Amygdala (tissue), 56 donors: ENCODE measurements at places on chromosomes 16 and 17.

GRCh38 chr17:74512624-74513091 lies 18.6 kb downstream of the CD300LB start:
- no peak for DNase-seq

- DNase-seq = no peak
These were observed 66.7 kb downstream of the FTO start for GRCh38 chr16:53770641-53771040.

- DNase-seq = no peak
These were observed 76.5 kb upstream of the TNRC6C start for GRCh38 chr17:77882040-77882439.

DNA sequence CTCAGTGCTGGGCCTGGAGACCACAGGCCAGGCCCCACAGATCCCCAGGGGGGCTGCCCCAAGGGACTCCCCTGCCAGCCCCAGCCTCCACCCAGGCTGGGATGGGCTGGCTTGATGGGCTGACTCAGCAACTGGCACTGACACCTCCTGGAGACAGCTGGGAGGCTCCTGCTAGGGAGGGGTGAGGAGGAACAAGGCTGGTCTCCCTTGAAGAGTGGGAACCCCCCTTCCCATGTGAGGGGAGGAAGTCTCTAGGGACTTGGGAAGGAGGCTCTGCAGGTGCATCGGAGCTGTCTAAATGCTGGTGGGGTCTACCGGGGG lies 10.4 kb downstream of the NHERF1 start:
- no peak for DNase-seq

DNA sequence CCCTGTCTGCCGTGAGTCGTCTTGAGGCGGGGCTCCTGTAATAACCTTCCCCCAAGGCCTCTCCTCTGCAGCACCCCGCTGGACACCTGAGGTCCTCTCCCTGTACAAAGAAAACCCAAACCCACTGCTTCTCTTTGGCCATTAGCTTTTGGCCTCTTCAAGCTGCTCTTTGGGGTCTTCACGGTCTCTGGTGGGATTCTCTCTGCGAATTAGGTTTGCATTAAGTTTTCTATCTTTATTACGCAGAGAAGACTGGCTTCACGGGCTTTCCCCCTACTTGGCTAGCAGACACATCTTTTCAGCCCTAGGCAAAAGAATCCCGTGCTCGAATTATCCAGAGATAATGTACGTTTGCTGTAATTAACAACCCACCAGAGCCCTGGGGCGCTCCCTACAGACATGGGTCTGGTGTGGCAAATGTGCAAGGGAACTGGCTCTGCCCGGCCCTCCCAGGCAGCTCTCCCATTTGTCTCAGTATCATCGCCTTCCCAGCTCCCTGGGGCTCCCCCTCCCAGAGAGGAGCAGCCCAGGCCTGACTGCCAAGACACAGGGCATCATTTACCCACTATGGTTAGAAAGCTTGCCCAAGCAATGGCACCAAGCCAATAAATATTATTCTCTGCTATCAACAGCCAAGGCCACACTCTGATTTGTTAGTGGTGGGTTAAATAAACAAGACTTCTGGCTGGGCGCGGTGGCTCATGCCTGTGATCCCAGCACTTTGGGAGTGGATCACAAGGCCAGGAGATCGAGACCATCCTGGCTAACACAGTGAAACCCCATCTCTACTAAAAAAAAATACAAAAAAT lies 24.7 kb upstream of the KLHDC4 start:
- DNase-seq = no peak

- no peak for DNase-seq
These were observed 369.2 kb downstream of the SHISA9 start for GRCh38 chr16:13270602-13271001.

DNA sequence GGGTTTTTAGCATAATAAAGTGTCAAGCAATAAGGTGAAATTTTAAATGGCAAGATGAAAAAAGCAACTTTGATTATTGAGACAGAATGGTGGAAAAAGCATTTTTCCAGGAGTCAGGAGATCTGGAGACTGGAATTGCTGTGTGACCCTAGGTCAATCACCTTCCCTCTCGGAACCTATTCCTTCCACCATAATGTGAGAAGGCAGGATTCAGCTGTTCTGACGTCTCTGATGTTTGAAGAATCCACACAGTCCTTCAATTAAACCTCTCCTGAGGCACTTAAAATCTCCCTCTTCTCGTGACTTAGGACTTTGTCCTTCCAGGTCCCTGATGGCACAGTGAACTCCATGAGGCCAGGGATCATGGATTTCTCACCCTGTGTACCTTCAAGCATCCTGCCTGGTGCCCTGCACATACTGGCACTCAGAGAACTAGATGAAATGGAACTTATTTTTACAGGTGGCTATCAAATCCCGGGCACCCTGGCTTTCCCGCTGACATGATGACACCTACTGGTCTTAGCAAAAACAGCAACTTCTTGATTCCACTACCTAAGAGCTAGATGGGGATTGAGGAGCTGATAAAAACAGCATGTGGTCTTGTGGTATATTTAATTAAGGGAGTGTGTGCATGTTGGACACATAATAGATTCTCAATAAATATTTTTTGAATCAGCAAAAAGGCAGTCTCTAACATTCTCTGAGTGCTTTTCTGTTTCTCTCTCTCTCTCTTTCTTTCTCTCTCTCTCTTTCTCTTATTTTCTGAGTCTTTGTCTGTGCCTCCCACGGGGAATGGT lies 2.3 kb upstream of the CCDC182 start:
- DNase-seq = no peak

DNA sequence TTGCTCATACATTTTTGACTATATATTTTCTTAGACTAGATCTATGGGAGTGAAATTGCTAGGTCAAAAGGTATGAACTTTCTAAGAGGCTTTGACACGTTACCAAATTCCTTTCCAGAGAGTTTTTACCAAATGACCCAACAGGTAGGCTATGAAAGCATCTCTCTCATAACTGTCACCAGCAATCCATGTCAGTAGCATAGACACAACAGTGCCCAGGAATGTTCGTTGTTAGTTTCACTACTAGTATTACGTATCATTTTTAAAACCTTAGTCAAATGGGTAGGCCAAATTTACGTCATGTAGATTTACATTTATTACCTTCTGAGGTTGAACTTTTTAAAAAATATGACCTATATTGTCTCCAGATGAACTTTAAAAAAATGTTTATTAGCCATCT lies 66.8 kb downstream of the MARCHF10 start:
- no peak for DNase-seq

- peak; percentile 13 for DNase-seq
These were observed 45.0 kb downstream of the ABR start for GRCh38 chr17:1134634-1135324.

DNA sequence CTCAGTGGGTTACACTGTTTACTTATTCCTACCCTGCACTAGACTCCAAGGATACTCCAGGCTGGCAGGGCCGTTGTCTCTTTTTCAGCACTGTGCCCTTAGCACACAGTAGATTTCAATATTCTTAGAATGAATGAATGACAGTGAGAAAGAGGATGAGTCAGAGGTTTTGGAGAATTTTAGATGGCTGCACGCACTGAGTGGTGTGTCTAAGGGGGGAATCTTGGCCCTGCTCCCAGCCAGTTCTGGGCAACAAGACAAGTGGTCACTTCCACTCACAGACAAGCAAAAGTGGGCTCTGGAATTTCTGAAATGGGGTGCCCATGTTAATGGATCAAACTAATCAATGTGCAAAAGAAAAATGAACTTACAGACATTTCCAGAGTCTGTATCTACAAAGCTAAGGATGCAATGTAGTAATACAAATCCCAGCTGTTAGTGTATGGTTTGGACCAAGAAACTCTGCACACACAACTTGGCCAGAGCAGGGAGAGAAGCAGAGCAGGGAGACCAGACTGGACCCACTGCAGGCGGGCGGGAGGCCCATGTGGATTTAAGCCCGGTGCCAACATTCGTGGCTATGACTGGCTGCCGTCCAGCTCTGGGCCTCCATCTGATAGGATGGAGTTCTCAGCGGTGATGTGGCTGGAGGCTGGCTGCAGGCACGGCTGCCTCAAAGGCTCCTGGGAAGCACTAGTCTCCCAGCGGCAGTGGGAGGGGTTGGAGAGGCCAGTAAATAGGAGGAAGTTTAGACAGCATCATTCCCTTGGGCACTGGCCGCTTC lies 95.6 kb upstream of the CDYL2 start:
- peak; percentile 16 for DNase-seq

GRCh38 chr17:65985571-65985970 lies 206.4 kb downstream of the CEP112 start:
- DNase-seq = no peak

DNA sequence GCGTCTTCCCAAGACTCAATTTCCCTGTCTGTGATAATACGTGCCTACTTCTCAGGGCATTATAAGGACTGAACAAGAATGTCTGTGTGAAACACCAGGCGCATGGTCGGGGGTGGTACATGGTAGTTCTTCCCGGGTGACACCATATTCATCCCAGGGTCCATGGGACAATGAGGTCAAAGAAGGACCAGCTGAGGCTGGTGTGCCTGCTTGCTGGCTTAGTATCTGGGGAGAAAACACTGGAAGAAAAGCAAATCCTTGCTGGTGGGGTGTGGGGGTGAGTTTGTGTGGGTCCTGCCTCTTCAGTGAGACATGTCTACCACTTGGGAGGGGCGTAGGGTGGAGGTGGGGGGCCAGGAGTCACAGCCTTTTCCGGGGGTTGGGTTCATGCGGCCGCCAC lies 174.2 kb downstream of the RAB11FIP4 start:
- no peak for DNase-seq

DNA sequence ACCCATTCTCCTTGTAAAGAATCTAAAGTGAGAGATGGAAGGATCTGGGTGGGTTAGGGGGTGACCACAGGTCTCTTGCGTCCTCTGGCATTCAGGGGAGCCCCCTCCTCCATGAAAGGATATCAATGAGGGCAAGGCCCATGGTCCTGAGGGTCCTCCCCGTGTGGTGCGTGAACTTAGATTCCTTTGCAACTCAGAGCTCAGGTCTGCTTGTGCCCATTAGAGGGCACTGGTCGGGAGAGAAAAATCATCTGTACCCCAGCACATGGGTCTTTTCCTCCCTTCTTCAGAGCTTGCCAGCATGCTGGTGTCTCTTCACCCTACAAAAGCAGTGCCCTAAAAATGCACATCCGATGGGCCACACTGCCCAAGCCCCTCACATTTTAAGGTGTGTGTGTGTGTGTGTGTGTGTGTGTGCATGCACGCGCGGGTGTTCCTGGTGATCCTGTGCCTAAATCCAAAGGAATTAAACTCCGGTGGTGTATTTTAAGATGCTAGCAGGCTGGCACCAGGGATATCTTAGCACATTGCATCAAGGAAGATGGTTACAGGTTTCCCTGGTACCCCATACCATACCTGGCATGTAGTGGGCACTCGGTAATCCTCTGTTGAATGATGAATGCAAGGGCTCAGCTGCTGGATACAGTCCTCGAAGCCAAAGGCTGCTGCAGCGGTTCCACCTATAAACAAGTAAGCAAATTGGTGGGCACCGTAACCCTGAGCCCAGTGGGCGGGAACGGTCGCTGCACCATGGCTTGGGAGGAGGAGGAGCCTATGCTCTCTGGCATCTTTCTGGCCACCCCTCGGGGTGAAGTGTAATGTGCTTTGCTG lies 4.7 kb downstream of the C1QTNF1 start:
- DNase-seq = no peak

DNA sequence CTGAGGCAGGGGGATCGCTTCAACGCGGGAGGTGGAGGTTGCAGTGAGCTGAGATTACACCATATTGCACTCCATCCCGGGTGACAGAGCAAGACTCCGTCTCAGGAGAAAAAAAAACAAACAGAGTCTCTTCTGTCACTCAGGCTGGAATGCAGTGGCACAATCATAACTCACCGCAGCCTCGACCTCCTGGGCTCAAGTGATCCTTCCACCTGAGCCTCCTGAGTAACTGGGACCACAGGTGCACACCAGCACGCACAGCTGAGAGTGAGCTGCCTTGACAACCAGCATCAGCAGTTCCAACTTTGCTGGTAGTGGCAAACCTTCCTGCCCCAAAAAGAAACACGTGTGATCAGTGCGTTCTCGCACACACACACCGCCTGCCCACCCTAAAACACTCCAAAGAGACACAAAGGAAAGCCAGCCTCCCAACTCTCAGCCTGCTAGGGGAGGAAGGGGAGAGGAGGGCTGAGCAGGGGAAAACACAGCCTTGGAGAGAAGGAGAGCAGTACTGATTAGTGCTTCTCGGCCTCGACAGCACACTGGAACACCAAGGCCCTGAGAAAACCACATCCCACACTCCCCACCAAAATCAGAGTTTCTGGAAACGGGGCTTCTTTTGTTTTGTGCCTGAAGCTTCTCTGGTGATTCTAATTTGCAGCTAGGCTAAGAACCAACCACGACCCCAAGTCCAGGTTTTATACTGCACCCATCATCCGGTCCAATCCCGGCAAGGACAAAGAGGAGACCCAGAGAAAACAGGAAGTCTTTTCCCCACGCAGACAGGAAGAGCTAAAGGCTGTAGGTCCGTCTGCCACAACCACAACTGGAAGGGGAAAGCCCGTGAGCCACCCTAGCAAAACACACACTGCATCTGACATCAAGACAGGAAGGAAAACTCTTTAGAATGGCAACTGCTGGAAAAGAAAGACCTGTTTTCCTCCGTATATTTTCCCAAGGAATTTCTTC lies 28.8 kb downstream of the ZCCHC14 start:
- no peak for DNase-seq

DNA sequence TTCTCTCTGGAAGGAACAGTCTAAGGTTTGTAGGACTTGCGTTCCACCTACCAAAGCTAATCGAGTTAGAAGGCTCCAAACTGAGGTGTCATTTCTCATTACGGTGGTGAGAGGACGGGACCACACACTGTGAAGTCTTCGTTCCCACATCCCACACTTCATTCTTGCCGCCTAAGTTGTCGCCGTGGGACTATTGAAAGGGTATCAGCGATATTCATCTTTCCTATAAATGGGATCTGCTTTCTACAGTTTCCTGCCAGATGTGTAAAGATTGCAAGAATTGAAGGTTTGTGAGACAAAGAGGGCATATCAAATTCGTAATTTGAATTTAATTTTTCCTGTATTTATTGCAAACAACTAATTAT lies 608 bp upstream of the TRIM37 start:
- no peak for DNase-seq

DNA sequence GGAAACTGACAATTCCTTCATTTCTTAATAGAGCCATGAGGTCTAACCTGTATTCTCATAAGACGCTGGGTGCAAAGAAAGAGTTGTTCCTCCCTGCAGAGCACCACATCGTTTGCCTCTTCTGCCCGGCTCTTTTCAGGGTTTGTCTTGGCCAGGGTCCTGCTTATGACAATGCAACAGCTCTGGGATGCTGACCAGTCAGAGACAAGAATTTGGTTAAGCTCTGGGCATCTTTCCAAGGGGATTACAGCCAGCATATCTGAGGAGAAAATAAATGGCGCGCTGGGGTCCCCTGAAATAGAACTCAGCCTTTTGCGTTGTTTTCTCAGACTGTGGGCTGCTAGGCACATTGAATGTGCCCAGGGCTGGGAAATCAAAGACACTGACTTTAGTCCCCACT lies 128.6 kb downstream of the SHISA6 start:
- DNase-seq = no peak

- no peak for DNase-seq
These were observed 147.4 kb downstream of the TMEM132E start for GRCh38 chr17:34726536-34727384.

DNA sequence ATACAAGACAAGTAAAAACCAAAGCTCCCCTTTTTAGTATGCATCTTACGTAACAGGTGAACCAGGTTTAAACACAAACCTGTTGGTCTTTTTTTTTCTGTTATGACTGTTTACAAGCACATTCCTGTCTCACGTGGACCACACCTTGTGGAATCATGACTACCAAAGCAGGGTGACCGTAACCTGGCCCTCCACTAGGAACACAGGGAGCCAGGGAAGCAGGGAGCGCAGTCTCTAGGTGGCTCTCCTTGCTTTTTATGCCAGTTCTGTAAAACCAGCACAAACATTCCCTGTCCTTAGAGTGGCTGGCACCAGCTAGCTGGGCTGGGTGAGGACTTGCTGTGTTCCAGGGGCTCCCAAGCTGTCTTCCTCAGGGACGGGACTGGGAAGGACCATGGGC lies 44.1 kb downstream of the DDX19A start:
- no peak for DNase-seq
